ENCODE measurements at places on chromosomes 3 and 15. TPM values are rescaled to one million over a fixed set of nuclear protein-coding genes. Genes with fewer than 3 reads are reported as not detected.

- peaks cover 8% of the 10 kb centered on the region for H3K4me1 ChIP-seq
- peaks cover 26% of the 10 kb centered on the region for H3K27me3 ChIP-seq
- peaks cover 2% of the 10 kb centered on the region for H3K36me3 ChIP-seq
- DNase-seq, result no peak
- no peak overlapping the region for H3K4me3 ChIP-seq
Observed at GRCh38 chr3:134699141-134699711, 48.4 kb upstream of the KY start.

Gene ST8SIA2
- 25.5 TPM for total RNA-seq

DNA sequence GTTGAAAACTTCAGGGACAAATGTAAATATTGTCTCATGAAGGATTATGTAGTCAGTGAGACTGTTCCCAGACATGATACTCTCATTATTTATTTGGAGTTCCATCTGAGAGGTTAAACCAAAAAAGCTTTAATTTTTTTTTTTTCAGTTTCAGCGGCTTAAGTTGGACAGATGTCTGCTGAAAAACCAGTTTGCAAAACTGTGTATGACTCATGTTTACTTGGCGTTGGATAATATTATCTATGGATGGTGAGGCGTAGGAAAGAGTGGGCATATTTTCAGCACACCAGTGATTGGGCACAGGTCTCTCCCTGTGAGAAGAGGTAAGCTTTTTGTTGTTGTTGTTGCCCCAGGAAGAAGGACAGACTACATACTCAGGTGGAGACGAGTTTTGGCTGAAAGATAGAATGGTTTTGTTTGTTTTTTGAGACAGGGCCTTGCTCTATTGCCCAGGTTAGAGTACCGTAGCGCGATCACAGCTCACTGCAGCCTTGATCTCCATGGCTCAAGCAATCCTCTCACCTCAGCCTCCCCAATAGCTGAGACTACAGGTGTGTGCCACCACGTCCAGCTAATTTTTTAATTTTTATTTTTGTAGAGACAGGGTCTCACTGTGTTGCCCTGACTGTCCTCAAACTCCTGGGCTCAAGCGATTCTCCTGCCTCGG, 16.4 kb upstream of the ANXA2 start:
- DNase-seq, result no peak
- H3K27me3 ChIP-seq, result no peaks in the 10 kb centered on the region
- no peak overlapping the region for H3K4me3 ChIP-seq
- no peaks in the 10 kb centered on the region for H3K36me3 ChIP-seq

DNA sequence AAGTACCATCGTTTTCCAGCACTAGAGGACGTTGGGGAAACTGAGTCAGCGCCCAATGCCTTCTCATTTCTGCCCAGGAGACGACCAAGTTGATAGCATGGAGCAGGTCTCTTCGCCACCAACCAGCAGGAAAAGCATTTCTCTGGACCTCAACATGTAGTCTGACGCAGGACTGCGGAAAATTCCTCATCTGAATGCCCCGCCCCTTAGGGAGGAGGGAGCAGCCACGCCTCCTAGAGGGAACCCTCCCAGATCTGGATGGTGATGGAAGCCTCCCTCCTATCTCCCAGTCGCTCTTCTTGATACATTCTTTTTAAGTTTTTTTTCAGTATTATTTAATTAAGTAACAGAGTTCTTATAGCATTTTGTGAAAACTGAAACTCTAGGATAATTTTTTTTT, 17.4 kb upstream of the MINDY4B start:
- no peak overlapping the region for H3K4me3 ChIP-seq
- peaks cover 3% of the 10 kb centered on the region for H3K27me3 ChIP-seq
- no peaks in the 10 kb centered on the region for H3K4me1 ChIP-seq
- no peak for DNase-seq

GRCh38 chr3:167304077-167304476, 76.0 kb downstream of the ZBBX start:
- H3K4me3 ChIP-seq, result no peak overlapping the region
- H3K36me3 ChIP-seq, result no peaks in the 10 kb centered on the region
- no peak for DNase-seq
- H3K4me1 ChIP-seq, result no peaks in the 10 kb centered on the region
- H3K27ac ChIP-seq, result no peak overlapping the region

DNA sequence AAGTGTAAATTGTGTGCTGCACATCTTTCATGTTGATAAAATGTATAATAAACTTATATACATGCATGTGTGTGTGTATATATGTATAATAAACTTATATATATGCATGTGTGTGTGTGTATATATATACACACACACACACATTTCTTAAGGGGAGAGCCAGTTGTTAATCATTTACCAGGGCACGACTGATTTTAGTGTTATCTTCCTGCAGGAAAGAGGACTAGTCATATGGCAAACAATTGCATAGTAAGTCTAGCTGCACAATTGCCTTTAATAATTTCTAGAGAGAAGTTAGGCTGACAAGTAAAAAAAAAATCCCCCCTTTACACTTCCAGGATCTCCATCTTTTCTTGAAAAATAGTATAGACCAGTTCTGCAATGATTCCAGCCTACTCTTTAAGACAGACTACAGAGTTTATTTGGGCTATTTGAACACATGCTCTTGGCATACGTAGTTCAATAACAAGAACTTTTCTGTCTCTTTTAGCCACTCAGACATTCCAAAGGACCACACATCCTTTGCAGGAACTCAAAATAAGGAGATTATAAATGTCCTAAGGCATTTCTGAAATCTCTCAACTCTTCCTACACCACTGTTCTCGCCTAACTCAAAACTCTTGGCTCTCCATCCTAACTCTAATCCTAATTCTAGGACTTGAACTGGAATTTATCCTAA, 163.6 kb upstream of the SETMAR start:
- H3K36me3 ChIP-seq, result no peaks in the 10 kb centered on the region
- H3K4me3 ChIP-seq, result no peak overlapping the region
- H3K27me3 ChIP-seq, result peaks cover 8% of the 10 kb centered on the region
- no peak for DNase-seq
- H3K27ac ChIP-seq, result no peak overlapping the region
- no peaks in the 10 kb centered on the region for H3K4me1 ChIP-seq

Data from neural crest cell (in vitro differentiated cells).